ENCODE measurements at places on chromosomes 6 and 20. TPM values are rescaled to one million over a fixed set of nuclear protein-coding genes. Genes with fewer than 3 reads are reported as not detected.

DNA sequence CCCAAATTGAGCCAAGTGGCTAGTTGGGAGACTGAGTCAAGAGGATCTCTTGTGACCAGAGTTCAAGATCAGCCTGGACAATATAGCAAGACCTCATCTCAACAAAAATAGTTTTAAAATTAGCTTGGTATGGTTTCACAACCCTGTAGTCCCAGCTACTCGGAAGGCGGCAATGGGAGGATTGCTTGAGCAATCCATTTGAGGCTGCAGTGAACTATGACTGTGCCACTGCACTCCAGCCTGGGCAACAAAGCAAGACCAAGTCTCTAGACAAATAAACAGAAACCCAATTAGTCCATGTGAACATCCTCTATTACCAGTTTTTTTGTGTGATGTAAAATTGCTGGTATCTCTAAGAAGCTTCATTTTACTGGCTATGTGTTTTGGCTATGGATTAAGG lies 106.2 kb downstream of the TULP4 start:
- DNase-seq, result peak; percentile 21

- DNase-seq, result peak; percentile 62
These were observed 55.1 kb downstream of the ARID1B start for GRCh38 chr6:156832231-156832647.

DNA sequence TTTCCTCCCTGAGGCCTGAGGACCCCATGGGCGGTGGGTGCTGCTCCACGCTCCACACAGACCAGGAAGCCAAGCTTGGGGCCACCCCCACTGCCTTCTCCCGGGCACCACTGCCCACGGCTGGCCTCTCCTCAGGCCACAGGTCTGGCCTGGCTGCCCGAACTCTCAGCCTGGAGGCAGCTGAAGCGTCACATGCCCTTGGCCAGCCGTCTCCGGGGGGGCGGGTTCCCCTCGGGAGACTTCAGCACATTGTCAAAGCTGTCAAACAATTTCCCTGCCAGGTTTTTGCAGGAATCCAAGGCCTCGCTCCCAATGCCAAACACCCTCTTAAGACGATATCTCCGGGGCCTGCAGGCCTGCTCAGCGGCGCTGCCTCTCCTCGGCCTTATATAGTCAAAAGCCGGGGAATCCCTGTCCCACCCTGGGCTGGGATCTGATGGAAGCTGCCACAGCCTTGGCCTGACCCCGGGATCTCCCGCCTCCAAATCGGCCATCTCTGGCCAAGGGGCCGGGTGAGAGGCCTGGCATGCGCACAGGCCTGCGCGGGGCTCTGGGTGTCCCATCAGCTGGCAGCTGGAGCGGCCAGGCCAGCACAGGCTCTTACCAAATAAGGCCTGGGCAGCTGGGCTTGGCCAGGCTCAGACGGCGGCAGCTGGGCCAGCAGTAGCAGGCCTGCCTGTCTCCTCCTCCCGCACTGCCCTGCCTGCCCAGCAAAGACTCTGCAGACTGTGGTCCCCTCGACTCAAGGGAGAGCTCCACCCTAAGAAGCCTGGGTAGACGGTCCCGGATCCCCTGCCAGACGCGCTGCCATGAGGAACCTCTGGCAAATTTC lies 49.7 kb downstream of the RBM38 start:
- peak; percentile 48 for DNase-seq

DNA sequence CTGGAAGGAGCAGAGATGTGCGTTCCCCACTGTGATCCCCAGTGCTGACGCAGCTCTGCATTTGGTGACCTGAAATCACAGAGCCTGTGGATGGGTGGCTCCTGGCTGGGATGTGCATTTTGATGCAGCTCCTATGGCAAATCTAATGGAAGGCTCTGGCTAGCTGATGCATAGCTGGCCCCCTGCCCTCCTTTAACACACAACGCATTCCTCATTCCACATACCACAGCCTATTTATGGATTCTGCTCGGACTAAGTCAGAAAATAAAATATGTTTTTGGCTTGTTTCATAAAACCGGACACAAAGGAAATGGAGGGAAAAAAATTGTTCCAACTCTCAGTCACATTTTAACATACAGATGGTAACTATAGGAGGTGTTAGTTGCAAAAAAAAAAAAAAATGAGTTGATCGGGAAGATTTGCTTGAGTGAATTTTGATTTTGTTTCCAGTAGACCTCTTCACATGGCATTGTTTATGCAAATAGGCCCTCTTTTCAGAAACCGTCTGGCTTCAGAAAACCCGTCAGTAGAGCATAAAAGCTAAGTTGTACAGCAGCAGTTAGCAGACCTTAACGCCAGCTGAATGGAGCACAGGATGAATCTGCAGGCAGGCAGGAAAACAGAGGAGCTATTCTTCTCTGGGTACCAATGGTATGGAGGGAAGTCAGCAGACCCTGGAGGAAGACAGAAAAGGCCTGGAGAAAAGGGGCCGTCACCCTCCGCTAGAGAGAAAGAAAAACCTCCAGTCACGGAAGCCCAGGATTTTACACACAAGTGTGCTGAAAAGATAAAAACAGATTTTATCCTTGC lies 215.4 kb downstream of the HDGFL1 start:
- no peak for DNase-seq

Gene MAN1A1
- 5.0 TPM for total RNA-seq

DNA sequence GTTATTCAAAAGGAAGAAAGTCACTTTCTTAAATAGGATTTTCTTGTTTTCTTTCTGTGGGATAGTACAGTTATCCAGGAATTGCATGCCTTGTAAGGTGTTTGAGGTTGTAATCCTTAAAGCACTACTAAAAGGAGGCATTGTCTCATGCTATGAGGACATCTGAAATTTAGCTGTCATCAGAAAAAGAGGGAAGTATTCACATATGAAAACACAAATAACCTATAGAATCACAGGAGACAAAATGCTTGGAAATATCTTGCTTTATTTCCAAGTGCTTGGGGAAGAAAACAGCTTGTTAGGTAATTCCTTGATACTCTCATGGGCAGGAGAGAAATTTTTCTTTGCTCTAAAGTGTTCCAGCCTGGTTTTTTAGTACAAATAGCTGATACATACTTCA lies 40.1 kb downstream of the HECA start:
- no peak for DNase-seq

Gene STMND1
- total RNA-seq, result not detected

Gene CCDC28A
- 29.8 TPM for total RNA-seq

Gene TBC1D32
- 2.6 TPM for total RNA-seq

Gene RBPJL
- not detected for total RNA-seq

GRCh38 chr6:5832668-5833067 lies 174.1 kb downstream of the NRN1 start:
- DNase-seq, result no peak

Gene TSHZ2
- 11.9 TPM for total RNA-seq

- DNase-seq, result no peak
These were observed 31.3 kb upstream of the SDCBP2 start for GRCh38 chr20:1360094-1360846.

GRCh38 chr6:7243179-7243981 lies 69.6 kb downstream of the SSR1 start:
- DNase-seq, result peak; percentile 74

DNA sequence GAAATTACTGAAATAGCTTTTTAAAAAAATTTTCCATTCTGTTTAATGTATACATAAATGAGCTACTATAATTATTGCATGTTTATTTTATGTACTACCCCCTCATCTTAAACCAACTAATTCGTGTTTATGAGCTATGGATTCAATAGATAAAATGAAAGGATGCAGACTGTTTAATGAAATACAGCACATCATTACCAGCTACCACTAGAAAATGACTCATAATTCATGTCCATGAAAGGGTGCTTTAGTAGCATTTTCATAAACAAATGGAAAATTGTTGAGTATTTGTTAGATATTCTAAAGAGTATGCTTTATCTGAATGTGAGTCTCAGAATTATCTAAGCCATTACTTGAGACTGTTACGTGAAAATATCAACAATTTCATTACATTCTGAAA lies 1590.1 kb downstream of the HACE1 start:
- no peak for DNase-seq

DNA sequence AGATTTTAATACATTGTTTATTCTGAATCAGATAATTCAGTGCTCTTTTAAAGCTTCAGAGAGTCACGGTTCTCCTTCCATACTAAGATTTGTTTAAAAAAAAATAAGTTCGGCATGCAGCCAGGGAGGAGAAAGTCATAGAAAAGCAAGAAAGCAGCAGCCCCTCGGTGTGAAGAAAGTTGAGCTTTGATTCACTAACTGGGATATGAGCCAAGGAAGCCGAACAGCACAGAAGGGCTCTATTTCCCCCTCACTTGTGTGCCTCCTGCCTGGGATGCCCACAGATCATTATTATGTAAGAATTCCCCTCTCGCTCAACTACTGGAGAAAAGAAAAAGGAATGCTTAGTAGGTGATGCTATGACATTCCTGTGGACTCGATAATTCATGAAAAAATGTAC lies 69.3 kb upstream of the SYNJ2 start:
- DNase-seq, result peak; percentile 75

GRCh38 chr6:74289884-74290283 lies 593.9 kb downstream of the CD109 start:
- no peak for DNase-seq

Gene UBE2V1
- total RNA-seq, result 135 TPM

- DNase-seq, result no peak
These were observed 225.1 kb upstream of the MANEA start for GRCh38 chr6:95352064-95352795.

DNA sequence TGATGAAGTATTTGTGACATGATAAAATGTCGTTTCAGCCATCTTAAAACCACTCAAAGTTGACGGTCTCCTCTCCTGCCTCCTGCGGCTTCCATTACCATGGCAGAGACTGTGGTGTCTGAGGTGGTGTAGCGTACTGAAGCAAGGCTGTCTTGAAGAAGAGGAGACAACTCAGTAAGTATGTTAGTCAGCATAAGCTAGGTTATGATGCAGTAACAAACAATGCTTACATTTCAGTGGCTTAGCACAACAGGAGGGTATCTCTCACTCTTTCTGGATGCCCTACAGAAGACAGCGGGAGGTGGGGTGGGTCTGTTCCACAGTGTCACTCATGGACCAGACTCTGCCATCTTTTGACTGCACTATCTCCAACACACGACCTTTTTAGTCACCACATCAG lies 174.7 kb upstream of the AHI1 start:
- no peak for DNase-seq

- DNase-seq, result peak; percentile 59
These were observed 30.5 kb upstream of the TGM2 start for GRCh38 chr20:38195521-38195920.

Gene GRIK2
- total RNA-seq, result 2.4 TPM

Gene CRISP3
- total RNA-seq, result not detected

- DNase-seq, result no peak
These were observed 3.0 kb downstream of the WFDC5 start for GRCh38 chr20:45111799-45112471.

- no peak for DNase-seq
These were observed 17.8 kb upstream of the PPP1R3G start for GRCh38 chr6:5067305-5067704.

DNA sequence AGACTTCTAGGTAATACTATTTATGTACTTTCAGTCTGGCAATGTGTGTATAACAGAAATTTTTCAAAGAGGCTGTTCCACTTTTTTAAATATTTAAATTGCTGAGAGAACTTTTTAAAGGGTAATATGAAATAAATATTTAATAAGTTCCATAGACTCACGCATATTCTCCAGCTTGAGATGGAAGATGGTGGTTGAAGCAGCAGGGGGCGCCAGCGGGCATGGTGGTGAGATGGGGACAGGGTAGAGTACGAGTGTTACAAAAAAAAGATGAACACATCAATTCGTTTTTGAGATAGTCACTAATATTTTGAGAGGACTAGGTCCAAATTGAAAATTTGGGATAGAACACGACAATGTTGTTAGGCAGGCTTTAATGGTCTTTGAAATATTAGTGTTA lies 68.4 kb downstream of the RSPO3 start:
- DNase-seq, result no peak

Gene TCF15
- total RNA-seq, result not detected

- peak; percentile 64 for DNase-seq
These were observed 937 bp downstream of the ZNF318 start for GRCh38 chr6:43368259-43369160.

Gene RPP21
- total RNA-seq, result 106 TPM

- no peak for DNase-seq
These were observed 21.9 kb upstream of the AGPAT4 start for GRCh38 chr6:161295784-161296183.

DNA sequence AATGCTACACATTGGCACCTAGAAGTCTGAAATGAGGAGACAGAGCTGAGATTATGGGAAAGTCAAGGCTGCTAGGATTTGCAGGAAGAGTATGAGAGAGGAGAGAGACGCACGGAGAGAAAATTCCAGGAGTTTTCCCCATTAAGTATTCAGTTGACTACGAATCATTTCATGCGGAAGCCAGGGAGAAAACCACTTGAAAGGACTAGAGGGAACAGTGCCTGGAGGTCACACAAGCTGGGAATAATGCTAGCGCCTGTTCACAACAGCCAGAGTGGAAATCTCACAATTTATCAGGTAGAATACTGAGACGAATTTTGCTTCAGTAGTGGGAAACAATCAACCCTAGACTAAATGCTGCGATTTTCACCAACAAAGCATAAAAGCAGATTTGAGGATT lies 118.6 kb downstream of the MOXD1 start:
- DNase-seq, result no peak

Gene KHDC1
- 11.4 TPM for total RNA-seq

All from M059J (cell line).